ENCODE measurements at places on chromosomes 4 and X.

DNA sequence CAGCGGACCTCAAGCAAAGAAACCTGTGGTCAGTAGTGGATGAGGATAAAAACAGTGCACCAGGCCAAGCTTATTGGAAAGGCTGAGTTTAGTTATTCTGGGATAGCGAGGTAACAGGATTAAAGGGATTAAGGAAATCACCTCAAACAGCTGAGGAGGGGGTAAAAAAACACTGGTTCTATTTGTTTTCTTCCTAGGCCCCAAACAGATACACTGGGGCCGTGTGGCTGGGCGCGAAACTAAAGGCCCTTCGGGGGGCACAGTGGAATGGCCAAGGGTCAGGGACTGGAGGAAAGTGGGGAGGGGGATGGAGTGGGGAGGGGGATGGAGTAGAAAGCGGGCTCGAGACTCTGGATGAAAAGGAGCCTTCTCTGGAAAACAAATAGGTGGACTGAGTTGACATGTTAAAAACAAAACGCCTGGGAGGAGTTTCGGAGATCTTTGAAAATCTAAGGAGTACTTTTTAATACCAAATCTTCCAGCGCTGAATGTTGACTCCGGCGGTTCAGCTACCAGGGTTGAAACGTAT lies 2.9 kb downstream of the SOX3 start:
- DNase-seq: no peak

GRCh38 chr4:138003248-138003647 lies 238.9 kb downstream of the SLC7A11 start:
- DNase-seq: no peak

- DNase-seq: no peak
Observed at GRCh38 chrX:109878236-109878635, 124.7 kb upstream of the TMEM164 start.

GRCh38 chr4:26326791-26327190 lies 6.0 kb downstream of the RBPJ start:
- peak; percentile 75 for DNase-seq

- DNase-seq: no peak
Observed at GRCh38 chr4:76276813-76277212, 25.3 kb downstream of the FAM47E start.

DNA sequence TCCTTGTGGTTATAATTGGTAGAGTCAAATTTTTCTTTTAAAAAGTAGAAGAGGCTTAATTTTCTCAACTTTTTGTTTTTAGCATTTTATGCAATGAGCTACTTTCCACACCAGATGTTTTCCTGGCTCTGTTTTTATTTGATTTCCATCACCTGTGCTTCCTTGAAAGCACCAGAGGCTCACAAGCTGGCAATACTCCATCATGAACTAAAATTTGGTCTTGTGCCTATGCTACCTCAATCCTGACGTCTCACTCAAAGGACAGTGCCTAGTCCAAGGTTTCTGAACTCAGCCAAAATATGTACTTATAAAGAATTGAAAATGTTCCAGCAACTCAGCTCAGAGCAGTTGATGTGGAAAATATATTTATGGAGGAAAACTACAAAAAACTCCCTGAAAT lies 914.0 kb upstream of the PRKX start:
- no peak for DNase-seq

GRCh38 chrX:71622576-71623450 lies 4.5 kb upstream of the CXCR3 start:
- DNase-seq: peak; percentile 64

DNA sequence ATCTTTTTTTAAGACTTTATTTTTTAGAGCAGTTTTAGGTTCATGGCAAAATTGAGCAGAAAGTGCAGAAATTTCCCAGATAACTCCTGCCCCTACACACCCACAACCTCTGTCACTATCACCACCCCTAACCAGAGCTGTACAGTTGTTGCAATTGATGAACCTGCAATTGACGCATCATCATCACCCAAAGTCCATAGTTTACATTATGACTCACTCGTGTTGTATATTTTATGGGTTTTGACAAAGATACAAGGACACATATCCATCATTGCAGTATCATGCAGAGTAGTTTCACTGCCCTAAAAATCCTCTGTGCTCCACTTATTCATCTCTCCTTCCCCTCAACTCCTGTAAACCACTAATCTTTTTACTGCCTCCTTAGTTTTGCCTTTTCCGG lies 34.5 kb upstream of the WAS start:
- peak; percentile 34 for DNase-seq

- DNase-seq: no peak
Observed at GRCh38 chr4:136691607-136692006, 840.7 kb downstream of the PCDH18 start.

GRCh38 chr4:56979421-56980072 lies 851 bp downstream of the POLR2B start:
- peak; percentile 76 for DNase-seq

DNA sequence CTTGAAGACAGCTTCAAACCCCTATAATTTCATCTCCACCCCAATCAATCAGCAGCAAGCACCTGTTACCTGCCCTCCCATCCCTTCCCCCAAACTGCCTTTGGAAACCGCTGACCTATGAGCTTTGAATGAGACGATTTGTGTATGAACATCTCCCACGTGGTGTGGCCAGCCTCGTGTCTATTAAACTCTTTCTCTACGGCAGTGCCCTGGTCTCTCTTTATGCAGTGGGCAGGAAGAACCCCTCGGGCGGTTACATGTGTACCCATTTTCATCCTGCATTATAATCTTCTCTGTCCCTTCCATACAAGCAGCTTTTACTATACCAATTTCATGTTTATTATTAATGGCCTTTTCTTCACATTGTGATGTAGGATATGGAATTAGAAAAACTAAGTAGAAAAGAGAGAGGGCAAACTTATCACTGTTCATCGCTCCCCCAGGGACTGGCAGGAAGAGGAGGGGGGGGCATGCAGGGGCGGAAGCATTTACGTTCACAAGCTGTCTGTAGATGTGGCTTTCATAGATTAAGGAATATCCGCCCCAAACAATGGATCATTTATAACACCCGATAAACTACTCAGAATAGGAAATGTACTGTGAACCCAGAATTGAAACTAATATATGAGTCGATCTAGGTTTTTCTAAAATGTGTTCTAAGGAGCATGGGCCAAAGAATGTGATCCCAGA lies 95.5 kb upstream of the ZNF518B start:
- no peak for DNase-seq

DNA sequence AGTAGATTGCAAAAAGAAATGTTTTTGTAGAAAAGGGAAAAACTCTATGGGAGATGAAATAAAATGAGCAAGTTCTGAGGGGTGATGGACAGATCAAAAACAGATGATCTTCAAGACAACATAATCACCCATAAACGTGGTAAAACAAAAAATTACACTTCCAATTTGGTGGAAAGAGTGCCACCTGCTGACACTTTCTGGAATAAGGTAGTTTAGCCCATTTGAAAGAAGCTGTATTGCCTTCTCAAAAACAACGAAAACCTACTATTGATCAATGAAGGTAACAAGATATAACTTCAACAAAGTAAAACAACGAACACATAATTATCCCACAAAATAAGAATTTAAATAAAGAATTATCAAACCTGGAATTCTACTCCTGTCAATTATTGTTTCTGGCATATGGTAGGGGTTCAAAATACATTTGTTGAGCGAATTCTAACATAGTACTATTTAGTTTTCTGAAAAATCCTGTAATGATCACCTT lies 2.5 kb downstream of the COQ2 start:
- DNase-seq: peak; percentile 71

DNA sequence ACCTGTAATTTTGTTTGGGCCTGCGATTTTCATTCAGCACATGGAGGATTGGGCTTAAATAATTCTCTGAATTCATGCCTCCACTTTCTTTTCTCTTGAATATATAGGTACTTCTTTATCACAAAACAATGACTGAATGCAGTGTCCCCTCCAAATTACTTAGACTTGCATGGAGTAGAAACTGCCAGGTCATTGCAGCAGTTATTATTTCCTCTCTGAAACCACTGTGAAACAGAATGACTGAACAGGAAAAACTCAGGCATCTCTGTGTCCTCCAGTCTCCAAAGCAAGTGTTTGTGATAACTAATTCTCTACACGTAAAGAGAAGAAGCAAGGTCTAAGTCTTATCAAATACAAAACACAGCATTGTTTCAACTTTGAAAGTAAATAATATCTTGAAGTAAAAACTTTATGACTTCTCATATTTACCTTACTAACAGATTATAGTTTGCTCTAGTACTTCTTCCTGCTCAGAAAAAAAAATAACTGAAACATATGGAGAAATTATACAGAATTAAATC lies 144.5 kb upstream of the DIAPH2 start:
- no peak for DNase-seq

DNA sequence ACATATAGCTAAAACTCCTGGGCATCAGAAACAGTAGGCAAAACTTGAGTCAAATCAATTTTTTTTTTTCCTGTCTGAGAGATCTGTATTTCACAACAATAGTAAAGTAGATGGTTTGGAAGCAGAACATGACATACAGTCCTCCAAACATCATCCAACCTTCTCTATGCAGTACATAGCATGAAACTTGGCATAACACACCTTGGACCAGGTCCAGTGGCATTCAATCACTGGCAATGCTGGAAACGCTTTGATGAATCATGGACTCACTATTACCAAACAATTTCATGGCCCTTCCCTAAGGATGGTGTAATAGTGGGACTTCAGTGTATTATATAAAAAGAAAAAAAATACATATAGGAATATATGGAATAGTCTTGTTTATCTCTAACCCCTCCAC lies 154.6 kb downstream of the FMR1NB start:
- no peak for DNase-seq

- no peak for DNase-seq
Observed at GRCh38 chrX:74535086-74535407, 79.4 kb downstream of the RLIM start.

GRCh38 chr4:85423431-85423830 lies 51.5 kb upstream of the ARHGAP24 start:
- no peak for DNase-seq

- DNase-seq: no peak
Observed at GRCh38 chrX:97330151-97330550, 446.4 kb downstream of the RPA4 start.

GRCh38 chrX:2451501-2452316 lies 49.1 kb downstream of the DHRSX start:
- DNase-seq: peak; percentile 20

- no peak for DNase-seq
Observed at GRCh38 chr4:26062215-26062614, 148.2 kb downstream of the SMIM20 start.

GRCh38 chrX:15413101-15413500 lies 28.9 kb upstream of the VEGFD start:
- DNase-seq: no peak

DNA sequence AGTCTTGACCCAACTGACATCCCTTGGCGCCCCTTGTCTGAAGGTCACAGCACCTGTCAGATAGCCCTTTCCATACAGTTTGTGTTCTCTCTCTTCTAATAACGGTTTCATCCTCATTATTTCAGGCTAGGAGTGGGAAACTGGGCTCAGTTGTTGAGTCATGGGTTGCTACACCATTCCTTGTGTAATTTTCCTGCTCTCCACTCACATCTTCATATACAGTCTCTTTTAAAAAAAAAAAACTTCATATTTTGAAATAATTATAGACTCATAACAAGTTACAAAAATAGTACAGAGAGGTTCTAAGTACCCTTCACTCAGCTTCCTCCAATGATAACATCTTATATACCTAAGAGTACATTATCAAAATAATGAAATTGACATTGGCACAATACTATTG lies 60.2 kb upstream of the GRPR start:
- DNase-seq: no peak

DNA sequence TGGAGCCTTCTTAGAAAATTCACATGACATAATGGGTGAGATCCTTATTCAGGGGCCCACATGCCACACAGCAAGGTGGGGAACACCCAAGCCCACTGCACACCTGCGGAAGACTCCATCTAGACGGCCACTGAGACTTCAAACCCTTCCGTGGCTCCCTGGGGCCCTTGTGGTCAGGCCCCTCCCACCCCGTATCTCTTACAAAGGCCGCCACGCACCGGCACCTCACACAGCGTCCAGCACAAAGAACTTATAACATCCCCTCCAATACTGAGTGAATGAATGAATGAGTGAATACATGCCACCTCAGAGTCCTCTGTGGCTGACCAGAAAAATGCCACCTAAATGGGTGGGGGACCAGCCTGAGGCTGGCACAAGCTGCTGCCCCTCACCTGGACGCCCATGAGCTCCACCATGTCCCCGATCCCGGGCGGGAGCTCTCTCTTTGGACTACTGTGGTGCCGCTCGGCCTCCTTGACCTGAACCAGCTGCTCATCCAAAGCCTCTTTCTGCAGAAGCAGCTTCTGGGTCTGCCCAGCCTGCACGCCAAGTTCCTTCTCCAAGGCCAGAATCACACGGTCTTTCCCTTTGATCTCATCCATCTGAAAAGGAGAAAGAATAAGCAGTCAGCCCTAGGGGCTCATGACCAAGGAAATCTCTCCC lies 66.9 kb upstream of the C4orf50 start:
- no peak for DNase-seq

DNA sequence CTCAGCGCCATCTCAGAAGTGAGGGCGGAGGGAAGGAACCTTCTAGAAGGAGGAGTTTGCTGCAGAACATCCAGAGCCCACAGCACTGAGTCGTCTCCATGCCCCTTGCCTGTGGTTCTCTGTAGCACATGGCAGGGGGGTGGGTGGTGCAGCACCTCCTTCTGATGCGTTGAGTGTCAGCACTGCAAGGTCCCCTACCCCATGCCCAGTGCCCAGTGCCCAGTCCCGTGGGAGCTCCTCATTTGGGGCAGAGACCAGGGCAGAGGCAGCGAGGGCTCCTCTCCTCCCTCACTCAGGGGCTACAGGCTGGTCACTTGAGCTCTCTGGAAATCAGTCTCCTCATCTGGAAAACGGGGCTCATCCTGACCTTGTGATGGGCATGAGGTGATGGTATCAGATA lies 78.1 kb downstream of the HTRA3 start:
- no peak for DNase-seq

GRCh38 chrX:149124526-149125108 lies 380.5 kb downstream of the IDS start:
- no peak for DNase-seq

- DNase-seq: no peak
Observed at GRCh38 chr4:37160653-37161052, 83.9 kb upstream of the NWD2 start.

DNA sequence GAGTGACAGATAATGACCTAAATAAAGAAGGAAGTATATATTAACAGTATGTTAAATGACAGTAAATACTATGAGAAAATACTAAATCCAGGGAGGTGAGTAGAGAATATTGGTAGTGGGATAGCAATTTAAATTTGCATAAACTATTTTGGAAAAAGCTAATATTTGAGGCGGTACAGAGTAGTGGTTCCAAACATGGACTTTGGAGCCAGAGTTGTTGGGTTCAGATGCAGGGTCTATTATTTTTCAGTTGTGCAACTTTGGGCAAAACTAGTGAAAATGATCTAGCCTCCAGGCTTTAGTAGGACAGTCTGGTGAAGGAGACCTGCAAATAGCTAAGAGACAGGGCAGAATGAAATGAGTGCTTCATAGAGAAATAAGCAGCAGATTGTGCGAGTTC lies 84.8 kb upstream of the SOX3 start:
- DNase-seq: no peak

GRCh38 chr4:74197080-74197479 lies 39.2 kb downstream of the MTHFD2L start:
- no peak for DNase-seq

Measured in mesenchymal stem cell (in vitro differentiated cells and primary cell).